HL-60 (cell line): ENCODE measurements at places on chromosomes 12 and 14.

- no peak for DNase-seq
These were observed 807 bp upstream of the SLC16A7 start for GRCh38 chr12:59594943-59595500.

DNA sequence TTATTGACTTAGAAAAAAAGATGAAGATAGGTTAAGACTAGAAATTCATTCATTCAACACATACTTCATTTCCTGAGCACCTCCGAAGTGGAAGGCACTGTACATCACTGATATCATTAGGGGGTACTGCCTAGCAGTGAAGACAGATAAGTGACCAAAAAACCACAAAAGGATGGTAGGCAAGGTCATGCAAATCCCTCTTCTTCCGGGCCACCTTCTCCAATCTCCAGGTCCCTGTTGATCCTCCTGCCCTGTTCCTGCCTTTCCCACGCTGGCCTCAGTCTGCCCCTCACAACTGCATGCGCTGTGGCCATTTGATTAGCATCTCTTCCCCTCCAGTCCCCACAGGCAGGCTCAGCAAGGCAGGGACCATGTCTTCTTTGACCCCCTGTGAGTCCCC, 60.8 kb downstream of the SETD3 start:
- DNase-seq = no peak

DNA sequence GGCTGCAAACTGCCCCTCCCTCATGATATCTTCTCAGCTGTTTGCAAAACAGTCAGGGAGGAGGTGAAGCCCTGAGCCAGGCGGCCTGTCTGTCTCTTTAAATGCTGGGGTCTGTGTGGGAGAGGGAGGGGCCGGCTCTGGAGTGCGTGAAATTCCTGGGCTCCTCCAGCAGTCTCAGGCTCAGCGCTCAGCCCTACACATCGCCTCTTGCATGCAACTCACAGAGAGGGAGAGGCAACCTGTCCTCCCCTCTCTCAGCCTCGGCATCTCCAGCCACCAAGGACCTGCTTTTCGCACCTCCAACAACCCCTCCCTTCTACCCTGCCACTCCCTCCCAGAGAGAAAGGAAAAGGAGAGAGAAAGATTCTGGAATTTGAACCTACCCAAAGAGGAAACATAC, at the start of gene NRXN3:
Gene NRXN3, plus strand, starts transcription at position 171 of the 400 bp plus-strand sequence. CDS start 72,721 bp downstream, outside the sequence.
- DNase-seq = no peak

DNA sequence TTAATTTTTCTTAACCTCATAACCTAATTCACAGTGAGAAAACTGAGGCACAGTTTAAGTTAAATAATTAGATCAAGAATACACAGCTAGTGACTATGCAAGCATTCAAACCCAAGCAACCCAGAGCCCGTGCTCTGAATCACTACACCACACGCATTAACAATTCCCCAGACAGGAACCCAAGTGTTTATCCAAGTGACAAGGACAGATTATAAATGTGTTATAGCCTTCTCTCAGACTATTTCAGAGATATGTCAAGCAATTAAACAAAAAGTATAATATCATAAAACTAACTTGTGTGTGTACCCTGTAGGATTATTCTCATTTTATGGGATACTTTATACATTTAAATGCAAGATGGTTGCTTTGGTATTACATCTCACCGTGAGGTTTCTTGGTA, 43.8 kb downstream of the MED13L start:
- no peak for DNase-seq

GRCh38 chr14:104603711-104604401, 716 bp downstream of the TMEM179 start:
- no peak for DNase-seq

GRCh38 chr12:66003951-66004350, 126.6 kb downstream of the LLPH start:
- no peak for DNase-seq

DNA sequence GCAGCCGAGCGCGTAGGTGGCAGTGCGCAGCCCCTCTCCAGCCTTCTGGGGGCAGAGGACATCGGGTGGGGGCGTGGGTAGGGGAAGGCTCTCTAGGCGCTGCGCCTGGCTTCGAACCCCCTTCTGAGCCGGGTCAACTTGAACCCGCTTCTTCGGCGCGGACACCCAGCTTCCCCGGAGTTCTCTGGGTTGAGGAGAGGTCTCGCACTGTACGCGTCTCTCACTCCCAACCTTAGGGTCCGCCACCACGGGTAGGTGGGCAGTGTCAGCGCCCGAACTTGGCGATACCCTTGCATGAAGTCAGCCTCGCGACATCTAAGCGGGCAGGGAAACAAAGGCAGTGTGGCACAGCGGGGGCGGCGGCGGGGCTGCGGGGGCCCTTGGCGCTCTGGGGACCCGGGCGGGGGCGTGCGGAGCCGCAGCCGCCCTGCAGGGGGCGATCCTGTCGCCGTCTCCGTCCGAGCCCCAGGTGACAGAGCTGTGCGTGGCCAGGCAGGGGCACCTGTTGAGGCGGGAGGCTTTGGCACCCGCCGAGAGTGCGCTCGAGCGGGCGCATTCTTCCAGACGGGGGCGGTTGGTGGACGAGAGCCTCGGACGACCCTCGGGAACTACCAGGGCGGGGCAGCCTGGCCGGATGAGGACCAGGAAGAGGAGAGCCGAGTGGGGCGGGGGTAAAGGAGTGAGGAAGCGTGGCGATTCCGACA, 1.1 kb downstream of the GALNT16 start:
- no peak for DNase-seq

GRCh38 chr12:116133149-116133548, 144.3 kb downstream of the MED13L start:
- peak; percentile 63 for DNase-seq
